ENCODE measurements at places on chromosomes 7 and 10. TPM values are rescaled to one million over a fixed set of nuclear protein-coding genes. Genes with fewer than 3 reads are reported as not detected.

DNA sequence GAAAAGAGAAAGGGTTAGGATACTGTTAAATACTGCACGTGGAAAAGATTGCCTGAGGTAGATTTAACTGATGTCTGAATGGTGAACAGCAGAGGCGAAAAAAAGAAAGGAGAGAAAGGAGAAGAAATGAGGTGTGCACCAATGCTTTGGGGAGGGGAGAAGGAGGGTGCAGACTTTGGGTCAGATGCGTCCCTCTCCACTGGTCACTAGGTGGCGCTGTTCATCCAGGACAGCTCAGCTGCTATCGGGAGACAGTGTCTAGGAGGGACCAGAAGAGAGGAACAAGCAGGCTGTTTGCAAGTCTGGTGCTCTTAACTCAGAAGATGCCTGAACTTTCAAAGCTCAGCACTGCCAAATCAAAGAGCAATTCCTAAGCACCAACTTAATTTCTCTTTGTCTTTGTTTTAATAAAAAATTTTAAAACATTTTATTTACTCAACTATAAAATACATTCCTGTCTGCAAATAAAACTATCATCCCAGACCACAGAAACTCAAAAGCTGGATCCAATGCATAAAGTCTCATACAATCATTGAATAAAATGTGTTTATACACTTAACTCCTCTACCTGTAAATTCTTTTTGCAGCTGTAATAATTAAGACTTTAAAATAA lies 83.9 kb upstream of the PDLIM1 start:
- DNase-seq: peak; percentile 62

GRCh38 chr10:28946479-28946878 lies 269.2 kb downstream of the BAMBI start:
- DNase-seq: no peak

DNA sequence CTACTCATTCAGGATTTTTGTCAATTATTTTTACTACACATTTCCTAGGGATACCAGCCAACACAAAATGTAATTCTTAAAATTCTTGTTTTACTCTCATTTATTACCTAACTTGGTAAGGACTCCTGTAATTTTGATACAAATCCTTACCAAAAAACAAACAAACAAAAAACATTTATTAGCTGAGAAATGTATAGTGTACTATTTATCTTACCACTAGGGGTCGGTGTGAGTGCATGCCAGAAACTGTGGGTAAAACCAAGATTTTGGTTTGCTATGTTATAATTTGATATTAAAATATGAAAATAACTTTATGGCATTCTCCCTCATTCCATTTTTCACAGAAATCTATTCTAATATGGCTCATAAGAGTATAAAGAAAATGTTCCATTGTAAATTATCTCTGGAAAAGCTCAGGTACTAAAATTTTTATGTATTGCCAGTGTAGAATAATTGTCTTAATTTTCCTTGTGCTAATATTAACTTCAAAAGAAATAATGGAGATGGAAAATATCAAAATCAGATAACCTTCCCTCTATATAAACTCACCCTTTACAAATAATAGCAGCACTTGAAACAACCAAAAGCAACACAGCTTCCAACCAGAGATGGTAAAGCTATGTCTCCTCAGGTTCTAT lies 290.8 kb upstream of the PCDH15 start:
- DNase-seq: no peak

H2BK1 gene
- total RNA-seq: not detected

Data from myocyte (in vitro differentiated cells).